ENCODE measurements at places on chromosomes 5 and 9. TPM values are rescaled to one million over a fixed set of nuclear protein-coding genes. Genes with fewer than 3 reads are reported as not detected.

CER1 gene
- 0.61 TPM for total RNA-seq

PCDHGA5 gene
- 11.5 TPM for total RNA-seq

FYB1 gene
- total RNA-seq = 2.9 TPM

DNA sequence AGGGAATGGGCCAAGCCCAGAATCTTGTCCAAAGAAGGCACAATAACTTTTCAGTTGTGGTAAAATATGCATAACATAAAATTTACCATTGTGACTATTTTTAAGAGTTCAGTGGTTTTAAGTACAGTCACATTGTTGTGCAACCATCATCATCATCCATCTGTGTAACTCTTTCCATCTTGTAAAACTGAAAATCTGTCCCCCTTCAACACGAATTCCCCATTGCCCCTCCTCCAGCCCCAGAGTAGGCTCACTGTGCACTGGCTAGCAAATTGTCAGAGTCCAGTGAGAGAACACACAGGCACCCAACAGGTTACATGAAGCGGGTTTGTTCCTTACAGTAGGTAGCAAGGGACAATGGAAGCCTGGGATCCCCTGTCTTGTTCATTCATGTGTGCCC is 13.7 kb downstream of the BARX1 start:
- no peak for DNase-seq

- DNase-seq = no peak
Observed at GRCh38 chr5:6686915-6687409, 26.3 kb upstream of the TENT4A start.

Measured in uterus (tissue), 4 donors.